ENCODE measurements at places on chromosomes 7 and 10.

DNA sequence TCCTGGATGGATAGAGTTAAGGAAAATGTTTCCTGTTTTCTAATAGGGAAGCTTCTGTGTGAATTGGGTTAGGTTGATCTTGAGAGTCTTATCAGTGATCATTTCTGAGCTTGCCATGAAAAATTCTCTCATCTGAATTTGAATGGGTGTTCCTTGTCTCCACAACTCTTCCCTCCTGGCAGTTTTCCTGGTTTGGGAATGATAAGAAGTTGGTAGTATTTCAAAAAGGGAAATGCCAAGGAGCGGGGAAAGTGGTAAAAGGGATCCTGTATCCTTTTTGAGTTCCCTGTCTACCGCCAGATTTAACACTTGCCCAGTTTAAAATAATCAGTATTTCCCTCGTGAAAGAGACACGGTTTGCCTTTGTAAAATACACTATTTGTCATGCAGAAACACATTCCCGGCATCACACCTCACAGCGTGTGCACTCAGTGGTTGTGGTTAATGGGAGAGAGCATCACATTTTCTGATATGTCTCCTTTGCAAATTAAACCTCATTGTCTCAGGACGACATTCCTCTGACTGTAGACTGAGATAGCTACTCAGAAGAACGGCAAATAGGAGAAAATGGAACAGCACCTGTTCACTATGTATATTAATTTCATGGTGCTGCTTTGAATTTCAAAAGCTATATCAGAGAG, 113.2 kb upstream of the IFRD1 start:
- no peak for DNase-seq

DNA sequence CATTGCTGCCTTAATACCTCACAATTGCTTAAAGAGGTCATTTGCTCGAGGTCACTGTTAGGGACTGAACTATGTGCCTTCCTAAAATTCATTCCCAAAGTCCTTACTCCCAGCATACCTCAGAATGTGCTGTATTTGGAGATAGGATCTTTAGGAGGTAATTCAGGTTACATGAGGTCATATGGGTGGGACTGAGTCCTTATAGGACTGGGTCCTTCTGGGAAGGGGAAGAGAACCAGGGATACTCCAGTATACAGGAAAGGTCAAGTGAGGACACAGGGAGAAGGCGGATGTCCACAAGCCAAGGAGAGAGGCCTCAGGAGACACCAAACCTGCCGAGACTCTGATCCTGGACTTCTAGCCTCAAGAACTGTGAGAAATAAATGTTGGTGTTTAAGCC, 253.3 kb downstream of the PRPF18 start:
- DNase-seq: no peak

- DNase-seq: peak; percentile 42
Observed at GRCh38 chr10:42979181-42979580, 97.7 kb upstream of the RET start.

DNA sequence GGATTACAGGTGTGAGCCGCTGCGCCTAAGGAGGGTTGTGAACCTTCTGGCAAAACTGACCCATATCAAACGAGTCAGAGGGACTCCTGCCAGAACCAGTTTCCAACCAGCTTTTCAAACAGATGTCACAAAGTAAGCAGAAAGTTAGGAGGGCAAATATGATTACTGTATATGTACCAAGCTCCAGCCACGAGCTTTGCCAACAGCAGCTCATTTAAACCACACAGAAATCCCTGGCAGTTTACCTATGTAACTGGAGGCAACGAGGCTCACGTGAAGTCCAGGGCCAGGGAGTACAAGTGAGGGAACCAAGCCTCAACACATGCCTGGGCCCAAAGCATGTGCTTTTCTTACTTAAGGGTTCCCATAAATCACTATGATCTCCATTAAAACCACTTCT, 12.5 kb upstream of the DAGLB start:
- no peak for DNase-seq

DNA sequence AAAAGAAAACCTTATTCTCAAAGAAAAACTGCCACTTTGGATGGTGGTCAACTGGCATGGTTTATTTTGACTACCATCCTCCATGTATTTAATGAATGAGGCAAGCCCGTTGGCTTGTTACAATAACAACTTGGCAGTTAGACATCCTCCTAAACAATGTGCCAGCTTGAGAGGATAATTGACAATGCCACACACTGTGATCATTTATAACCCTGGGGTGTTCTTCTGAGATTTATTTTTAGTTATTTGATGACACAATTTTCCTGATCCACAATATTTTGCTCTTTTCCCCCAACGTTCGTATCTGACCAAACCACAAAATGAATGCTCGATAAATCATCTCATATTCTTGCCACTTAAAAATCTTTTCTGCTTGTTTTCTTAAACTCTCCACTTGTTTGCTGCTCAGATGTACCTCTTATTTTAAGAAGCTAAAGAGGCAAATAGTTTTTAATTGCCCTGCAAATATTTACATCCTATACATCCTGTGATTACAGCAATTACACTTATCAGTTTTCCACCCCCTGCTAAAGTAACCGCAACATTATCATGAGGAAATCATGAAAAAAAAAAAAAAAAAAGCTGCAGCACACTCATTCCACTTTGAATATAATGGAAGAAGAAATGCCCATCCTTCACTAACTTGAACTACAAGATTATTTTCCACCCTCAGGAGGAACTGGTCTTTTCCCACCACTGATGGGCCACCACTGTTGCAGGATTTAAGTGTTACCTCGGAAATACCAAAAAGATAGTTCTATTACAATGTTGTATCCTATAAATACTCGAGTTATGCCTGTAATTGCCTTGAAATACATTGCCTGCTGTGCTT, 119.9 kb downstream of the MBL2 start:
- DNase-seq: no peak

DNA sequence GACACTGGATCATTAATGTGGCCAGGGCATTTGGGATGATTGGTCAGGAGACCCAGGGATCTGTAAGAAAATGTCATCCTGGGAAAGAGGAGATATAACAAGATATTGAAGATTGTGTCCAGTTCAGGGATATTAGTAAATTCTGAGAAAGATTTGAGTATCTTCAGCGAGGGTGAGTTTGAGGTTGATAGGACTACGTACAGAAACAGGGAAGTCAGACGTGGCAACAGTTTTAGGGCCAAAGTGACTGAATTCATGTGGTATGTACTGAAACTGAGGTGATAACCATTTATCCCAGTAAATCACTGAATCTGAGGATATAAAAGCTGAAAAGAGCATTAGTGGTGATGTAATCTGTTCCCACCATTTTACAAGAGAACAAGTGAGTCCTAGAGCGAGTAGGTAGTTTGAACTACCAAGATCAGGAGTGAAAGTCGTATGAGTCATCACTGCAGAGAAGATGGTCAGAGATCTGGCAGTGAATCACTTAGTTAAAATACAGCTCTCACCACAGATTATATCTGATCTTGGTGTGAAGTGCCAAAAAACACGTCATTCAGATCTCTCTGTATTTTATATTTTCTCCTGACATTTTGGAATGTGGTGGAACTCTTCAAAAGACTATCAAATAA, 220.5 kb downstream of the CDK14 start:
- peak; percentile 83 for DNase-seq

- no peak for DNase-seq
Observed at GRCh38 chr10:1367938-1368841, 312.0 kb downstream of the WDR37 start.

- no peak for DNase-seq
Observed at GRCh38 chr7:151075978-151076426, 4.6 kb downstream of the FASTK start.

GRCh38 chr10:121823993-121824463, 103.8 kb downstream of the ATE1 start:
- DNase-seq: peak; percentile 74
